ENCODE measurements at places on chromosomes 16 and 17.

DNA sequence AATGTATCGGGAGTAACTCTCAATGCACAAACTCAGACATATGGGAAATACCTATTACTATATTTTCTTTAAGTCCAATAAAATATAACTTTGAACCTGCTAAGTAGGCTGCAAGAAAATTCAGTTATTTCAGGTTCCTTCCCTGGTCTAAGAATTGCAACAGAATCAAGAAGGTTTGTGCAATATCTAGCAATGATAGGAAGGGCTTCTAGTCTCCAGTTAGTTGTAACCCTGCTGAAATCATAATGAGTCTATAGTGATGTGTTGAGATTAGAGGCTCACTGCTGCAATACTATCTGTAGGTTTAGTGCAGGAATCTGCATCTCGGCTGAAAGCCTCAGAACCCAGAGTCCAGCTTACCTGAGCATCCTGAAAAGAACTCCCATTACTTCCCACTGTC, 110.5 kb downstream of the PMP22 start:
- DNase-seq = no peak

- DNase-seq = no peak
Measured at GRCh38 chr17:22203208-22203715, 510.9 kb downstream of the KCNJ18 start.

DNA sequence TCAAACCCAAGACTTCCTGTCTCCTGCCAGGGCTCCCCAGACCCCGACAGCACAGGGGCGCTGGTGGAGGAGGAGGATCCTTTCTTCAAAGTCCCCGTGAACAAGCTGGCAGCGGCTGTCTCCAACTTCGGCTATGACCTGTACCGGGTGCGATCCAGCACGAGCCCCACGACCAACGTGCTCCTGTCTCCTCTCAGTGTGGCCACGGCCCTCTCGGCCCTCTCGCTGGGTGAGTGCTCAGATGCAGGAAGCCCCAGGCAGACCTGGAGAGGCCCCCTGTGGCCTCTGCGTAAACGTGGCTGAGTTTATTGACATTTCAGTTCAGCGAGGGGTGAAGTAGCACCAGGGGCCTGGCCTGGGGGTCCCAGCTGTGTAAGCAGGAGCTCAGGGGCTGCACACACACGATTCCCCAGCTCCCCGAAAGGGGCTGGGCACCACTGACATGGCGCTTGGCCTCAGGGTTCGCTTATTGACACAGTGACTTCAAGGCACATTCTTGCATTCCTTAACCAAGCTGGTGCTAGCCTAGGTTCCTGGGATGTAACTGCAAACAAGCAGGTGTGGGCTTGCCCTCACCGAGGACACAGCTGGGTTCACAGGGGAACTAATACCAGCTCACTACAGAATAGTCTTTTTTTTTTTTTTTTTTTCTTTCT, 8.1 kb downstream of the SERPINF1 start:
- no peak for DNase-seq

- DNase-seq = no peak
Measured at GRCh38 chr17:19897090-19897837, 29.5 kb upstream of the ULK2 start.

GRCh38 chr16:23206986-23207385, 24.4 kb downstream of the SCNN1G start:
- no peak for DNase-seq

- DNase-seq = no peak
Measured at GRCh38 chr17:2542456-2542855, 30.8 kb upstream of the METTL16 start.

DNA sequence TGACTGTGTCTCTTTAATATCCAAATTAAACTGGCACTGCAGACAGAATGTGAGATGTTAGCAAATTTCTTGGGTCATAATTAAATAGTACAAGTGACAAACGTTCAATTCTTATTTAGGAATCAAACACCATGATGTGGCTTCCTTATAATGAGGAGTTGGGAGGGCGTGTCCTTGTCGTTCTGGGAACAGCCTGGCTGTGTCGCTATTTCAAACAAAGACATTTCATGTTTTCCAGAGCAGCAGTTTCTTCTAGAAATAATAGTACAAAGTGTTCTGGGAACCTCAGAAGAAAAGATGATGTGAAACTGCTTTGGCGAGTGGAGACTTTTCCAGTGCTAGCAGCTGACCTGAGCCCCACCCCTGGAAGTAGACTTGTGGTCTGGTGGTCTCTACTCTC, 301.7 kb upstream of the N4BP1 start:
- DNase-seq = no peak

Measured in NT2/D1 (cell line).